ENCODE measurements at places on chromosomes 11 and 22.

GRCh38 chr22:24521791-24522245 lies 26.7 kb downstream of the UPB1 start:
- DNase-seq = peak; percentile 67

- DNase-seq = no peak
These were observed 642.7 kb upstream of the TENM4 start for GRCh38 chr11:80083531-80083951.

GRCh38 chr11:128422576-128423370 lies 164.6 kb downstream of the ETS1 start:
- peak; percentile 96 for DNase-seq

DNA sequence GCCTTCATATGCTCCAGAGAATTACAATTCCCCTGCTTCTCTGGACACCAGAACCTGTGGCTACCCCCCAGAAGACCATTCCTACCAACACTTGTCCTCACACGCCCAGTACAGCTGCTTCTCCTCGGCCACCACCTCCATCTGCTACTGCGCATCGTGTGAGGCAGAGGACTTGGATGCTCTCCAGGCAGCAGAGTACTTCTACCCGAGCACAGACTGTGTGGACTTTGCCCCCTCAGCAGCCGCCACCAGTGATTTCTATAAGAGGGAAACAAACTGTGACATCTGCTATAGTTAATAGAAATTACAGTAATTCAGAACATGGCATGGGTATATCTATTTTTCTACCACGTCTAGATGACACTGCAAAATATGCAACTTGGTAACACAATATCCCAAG lies 9.8 kb downstream of the POU2AF3 start:
- DNase-seq = no peak

DNA sequence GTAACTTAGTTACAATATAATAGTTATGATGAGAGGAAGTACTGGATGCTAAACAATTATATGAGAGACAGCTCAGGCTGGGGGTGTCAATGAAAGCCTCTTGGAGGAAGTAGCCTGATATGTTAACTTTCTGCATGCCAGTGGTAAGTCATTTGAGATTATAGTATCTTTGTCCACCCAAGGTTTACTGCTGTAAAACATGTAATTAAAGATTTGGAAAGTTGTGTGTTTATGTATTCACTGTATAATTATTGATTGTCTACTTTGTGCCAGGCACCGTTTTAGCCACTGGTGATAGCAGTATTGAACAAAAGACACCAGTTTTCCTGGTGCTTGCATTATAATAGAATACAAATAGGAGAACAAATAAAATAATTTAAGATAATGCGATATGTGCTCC lies 624 bp upstream of the DNAJB7 start:
- no peak for DNase-seq

DNA sequence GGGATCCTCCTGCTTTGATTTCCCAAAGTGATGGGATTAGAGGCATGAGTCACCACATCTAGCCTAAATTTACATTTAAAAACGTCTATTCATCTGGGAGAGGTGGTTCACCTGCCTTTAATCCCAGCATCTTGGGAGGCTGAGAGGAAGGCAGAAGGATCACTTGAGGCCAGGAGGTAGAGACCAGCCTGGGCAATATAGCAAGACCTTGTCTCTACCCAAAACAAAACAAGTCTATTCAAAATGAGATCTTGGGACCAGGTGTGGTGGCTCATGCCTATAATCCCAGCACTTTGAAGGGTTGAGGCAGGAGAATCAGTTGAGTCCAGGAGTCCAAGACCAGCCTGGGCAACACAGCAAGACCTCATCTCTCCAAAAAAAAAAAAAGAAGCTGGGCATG lies 4.9 kb upstream of the UBASH3B start:
- DNase-seq = no peak

DNA sequence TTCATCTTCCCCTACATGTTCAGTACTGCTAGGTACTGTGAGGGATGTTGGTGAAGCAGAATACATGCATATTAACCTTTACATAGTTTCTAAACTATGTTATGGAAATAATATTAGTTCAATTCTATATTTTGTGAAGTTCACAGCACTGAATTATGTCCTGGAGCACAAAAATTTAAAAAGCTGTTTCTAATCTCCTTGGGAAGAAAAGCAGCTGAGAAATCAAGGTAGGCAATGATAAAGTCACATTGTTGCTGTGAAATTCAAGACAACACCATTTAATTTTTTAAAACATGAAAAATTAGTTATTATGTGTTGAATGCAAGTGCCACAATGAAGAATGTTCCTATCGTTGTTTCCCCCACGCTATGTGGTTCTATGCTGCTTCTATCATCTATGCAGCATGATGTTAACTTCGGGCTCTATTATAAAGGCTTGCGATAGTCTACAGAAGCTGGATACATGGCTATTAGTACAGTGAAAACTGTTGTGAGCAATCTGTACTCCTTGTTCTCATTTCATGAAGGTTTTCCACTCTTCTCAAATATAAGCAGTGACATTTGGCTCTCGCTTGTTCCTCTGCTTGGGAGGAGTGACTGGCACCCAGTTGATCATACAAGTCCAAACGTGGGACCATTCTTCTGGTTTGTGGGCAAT lies 164.3 kb downstream of the AASDHPPT start:
- no peak for DNase-seq

Data from activated naive CD4-positive, alpha-beta T cell treated with anti-CD3 and anti-CD28 coated beads for 36 hours (primary cell).